Panc1 (cell line): ENCODE measurements at places on chromosomes 11 and 22. TPM values are rescaled to one million over a fixed set of nuclear protein-coding genes. Genes with fewer than 3 reads are reported as not detected.

Gene CRYBB1
- not detected for total RNA-seq

Gene TRAF6
- total RNA-seq, result 10.9 TPM

Gene ISX
- total RNA-seq, result not detected

Gene SCGB1D2
- 0.85 TPM for total RNA-seq

Gene EPS8L2
- 256 TPM for total RNA-seq

Gene SCGB1C1
- total RNA-seq, result not detected

Gene PLEKHB1
- total RNA-seq, result 6.6 TPM

Gene UPB1
- 0.10 TPM for total RNA-seq

Gene PACSIN3
- total RNA-seq, result 45.3 TPM

Gene TREH
- 0.05 TPM for total RNA-seq

Gene RFPL2
- not detected for total RNA-seq

Gene TSGA10IP
- not detected for total RNA-seq

Gene PRODH
- 1.4 TPM for total RNA-seq

Gene IGLL1
- total RNA-seq, result not detected

Gene OR52I2
- not detected for total RNA-seq

Gene AIFM3
- total RNA-seq, result 2.7 TPM
